Stimulated activated CD4-positive, alpha-beta T cell treated with anti-CD3 and anti-CD28 coated beads, Interleukin-2, amount 100 ng/mL, for 4 hours (primary cell): ENCODE measurements at places on chromosomes 12 and 14.

DNA sequence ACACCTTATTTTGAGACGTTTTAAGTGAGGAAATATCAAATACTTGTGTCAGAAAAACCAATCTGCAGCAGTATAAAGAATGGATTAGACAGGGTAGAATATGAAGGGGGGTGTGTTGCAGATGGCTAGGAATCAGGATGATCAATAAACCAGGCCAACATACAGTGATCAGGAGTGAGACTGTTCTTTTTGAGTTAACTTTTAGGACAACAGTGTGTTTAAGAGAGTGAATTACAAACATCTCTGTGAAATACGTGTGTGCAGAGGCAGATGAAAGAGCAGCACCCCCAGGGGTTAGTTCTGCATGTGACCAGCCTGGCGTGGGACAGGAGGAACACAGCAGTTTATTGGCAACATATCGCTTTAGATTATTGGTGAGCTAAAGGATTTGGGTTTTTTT, 10.6 kb upstream of the NRDE2 start:
- DNase-seq = no peak

DNA sequence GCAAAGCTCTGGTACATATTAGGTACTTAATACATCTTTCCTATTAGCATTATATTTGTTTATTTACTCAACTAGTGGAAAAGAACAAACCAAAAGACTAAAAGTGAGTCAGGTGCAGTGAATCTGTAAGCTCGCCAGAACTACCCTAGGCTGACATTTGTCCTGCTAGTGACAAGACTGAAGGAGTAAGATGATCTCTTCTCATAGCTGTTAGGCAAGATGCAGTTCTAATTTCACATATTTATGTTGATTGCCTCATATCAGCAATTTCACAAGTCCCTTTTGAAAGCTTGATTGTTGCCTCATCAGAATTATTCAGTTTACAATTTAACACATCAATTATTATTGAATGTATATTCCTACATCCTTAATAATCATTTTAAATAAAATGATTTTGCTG, 293.0 kb upstream of the NAV3 start:
- DNase-seq = no peak

- DNase-seq = no peak
Measured at GRCh38 chr14:105617201-105617777, 90.9 kb downstream of the TMEM121 start.

DNA sequence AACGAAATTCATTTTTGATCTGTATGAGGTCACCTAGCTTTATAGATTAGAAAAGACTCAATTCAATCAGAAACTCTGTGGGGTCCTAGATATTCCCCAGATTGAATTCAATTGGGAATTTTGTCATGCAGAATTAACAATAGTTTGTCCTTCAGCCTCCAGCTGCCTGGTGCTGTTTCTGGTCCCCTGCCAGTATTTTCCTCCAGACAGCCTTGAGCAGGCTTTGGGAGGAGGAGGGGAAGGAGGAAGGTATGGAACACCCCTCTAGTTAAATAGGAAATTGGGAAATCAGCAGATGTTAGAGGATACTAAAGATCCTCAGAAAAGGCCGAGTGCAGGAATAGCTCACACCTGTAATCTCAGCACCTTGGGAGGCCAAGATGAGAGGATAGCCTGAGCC, 10.6 kb downstream of the GRIP1 start:
- no peak for DNase-seq

DNA sequence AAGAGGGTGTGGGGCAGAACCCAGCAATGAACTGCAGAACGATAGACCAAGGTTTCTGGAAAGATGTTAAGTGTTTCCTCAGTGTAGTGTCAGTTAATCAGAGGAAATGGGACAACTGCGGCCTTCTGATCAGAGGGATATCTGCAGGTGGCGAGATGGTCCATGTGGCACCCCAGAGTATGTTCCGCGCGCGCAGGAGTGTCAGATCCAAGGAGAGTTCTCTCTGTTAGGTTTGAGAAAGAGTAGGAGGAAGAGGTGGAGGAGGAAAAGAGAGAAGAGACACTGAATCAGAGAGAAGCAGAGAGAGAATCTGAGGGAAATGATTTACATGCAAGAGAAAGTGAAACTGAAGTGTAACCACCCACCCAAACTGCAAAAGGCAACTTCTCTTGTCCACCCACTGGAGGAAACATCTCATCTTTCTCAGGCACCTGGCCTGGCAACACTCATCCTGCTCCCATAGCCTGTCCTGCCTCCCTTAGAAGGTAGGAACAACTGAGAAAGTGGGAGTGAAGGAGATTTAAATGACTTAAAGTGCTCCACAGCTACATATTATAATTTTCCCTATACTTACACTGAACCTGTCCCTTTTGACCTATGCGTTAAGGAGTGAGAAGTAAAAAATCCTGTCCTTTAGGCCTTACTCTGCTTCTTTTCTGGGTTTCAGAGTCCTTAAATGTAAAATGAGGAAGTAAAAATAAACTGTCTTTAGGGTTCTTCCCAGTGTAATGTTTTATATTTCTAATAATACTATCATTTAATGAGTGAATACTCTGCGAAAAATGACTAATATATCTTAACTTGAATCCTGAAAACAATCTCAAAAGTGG, 6.8 kb upstream of the TESPA1 start:
- DNase-seq = peak; percentile 50

DNA sequence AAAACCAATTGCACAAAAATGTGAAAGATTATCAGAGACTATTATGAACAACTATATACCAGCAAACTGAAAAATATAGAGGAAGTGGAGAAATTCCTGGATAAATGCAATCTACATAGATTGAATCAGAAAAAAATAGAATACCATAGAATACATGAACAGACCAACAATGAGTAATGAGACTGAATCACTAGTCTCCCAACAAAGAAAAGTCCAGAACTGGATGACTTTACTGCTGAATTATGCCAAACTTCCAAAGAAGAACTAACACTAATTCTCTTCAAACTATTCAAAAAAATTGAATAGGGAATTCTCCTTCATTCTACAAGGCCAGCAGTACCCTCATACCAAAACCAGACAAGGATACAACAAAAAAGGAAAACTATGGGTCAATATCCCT, 60.6 kb downstream of the GUCY2C start:
- DNase-seq = no peak

- no peak for DNase-seq
Measured at GRCh38 chr14:22560662-22561365, 28.2 kb downstream of the DAD1 start.

GRCh38 chr12:108630481-108631207, 3.0 kb downstream of the SELPLG start:
- no peak for DNase-seq

DNA sequence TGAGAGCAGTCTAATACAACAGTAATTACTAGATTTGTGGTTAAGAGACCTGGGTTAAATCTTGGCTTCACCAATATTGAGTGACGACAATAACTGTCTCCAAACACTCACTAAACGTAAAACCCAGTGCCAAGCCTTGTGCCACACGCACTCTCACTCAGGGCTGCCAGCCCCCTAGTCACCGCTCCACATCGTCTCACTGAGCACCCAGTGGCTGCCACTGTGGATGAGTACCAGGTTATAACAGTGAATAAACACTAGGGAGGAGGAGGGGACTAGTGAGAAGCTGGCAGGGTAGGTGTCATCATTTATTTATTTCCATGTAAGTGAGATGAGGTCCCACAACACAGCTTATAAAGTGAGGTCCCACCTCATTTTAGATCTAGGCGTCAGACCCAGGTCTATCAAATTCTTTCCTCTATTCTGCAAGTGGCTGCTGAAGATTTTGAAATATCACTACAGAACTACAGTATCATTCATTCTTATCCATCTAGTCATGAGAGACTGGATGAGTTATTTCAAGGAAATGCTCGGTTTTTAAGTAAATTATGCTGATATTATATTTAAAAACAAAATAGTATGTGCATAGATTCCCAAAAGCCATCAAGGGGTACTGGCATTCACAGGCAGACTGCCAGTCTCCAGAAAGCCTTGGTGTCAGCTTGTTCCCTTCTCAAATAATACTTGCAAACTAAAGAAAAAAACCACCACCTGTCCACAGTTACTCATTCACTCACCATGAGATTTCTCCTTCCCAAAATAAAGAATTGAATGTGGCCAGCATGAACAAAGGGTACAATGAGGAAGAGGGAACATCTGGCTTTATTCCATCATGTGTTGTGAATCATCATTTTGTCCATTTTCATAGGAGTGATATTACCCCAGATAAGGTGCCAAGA, 84.0 kb downstream of the PTPN21 start:
- DNase-seq = no peak

- no peak for DNase-seq
Measured at GRCh38 chr14:22656226-22656625, 12.1 kb upstream of the OR6J1 start.

GRCh38 chr12:43213608-43214007, 338.4 kb downstream of the ADAMTS20 start:
- DNase-seq = no peak

DNA sequence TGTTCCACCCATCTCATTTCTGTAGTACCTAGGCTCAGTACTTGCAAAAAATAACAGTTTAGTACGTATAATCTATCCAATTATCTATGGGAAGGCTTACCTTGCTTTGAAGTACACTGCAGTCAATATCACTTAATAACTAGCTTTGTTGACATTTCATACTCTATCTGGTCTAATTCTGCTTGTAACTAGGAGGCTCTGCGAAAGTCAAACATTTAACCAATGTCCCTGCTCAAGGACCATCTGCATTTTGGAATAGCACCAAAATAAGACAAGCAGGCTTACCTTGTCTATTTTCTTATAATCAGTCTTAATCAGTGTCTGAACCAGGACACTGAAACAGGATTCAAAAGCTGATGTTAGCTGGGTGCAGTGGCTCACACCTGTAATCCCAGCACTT, 39.9 kb downstream of the SLC25A47 start:
- DNase-seq = no peak
